ENCODE measurements at places on chromosomes 12 and 14.
A peak's percentile ranks its signal among the peaks of the same experiment; 100 is the strongest.

- DNase-seq, result no peak
These were observed 58.3 kb downstream of the PRIMA1 start for GRCh38 chr14:93729993-93730392.

- DNase-seq, result no peak
These were observed 38.7 kb upstream of the NOVA1 start for GRCh38 chr14:26636561-26636960.

- DNase-seq, result no peak
These were observed 208.3 kb downstream of the PHETA1 start for GRCh38 chr12:111160350-111161241.

DNA sequence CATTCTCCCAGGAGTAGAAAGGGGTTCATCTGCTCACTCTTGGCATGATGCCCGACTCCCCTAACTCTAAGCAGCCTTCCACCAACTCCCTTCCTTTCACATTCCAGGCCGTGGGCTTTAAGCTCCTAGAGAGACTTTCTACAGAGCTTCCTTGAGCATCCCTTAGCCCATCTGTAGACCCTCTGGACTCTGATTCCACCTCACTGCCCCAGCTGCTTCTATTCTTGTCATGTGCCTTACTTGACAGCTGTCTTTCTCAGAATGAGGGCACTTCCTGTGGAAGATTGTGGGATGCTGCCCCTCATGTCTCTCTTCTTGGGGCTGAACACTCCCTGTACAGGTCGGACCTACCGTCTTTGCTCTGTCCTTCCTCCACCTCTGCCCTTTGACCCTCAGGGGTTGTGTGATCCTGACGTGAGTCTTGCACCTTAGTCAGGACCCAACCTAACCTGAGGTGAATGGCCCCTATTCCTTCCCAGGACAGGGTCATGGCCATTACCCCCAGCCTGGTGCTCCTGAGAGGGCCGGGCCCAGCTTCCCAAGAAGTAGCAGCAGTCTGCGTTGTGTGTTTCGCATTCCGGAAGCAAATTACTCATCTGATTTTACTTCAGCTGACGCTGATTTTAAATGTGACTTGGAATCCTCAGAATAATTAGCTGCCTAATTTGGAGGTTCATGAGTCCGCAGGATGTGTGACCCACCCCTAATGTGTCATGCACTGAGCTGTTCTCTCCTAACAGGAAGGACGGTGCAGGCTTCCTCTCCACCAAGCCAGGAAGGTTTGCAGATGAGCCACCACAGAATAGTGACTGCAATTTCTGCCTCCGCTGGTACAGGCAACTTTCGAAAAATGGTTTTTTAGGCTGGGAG, 2.7 kb upstream of the GALNT6 start:
- DNase-seq, result peak; percentile 86

DNA sequence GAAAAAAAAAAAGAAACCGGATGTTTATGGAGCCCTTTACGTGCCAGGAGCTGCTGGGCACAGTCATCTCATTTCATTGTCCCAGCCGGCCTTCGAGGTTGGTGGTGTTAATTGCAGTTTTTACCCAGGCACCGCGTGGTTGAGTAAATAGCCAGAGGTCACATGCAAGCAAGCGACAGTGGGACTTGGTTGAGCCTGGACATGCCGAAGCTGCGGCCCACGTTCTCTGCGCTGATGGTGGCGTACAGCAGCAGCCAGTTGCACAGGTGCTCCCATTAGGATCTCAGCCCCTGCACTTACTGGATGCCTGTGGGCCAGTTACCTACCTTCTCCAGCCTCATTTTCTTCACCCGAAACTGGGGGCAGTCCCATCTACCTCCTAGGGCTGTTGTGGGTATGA, 54.0 kb downstream of the TSPAN9 start:
- DNase-seq, result no peak

GRCh38 chr14:90368946-90369721, 27.7 kb upstream of the CALM1 start:
- DNase-seq, result no peak

DNA sequence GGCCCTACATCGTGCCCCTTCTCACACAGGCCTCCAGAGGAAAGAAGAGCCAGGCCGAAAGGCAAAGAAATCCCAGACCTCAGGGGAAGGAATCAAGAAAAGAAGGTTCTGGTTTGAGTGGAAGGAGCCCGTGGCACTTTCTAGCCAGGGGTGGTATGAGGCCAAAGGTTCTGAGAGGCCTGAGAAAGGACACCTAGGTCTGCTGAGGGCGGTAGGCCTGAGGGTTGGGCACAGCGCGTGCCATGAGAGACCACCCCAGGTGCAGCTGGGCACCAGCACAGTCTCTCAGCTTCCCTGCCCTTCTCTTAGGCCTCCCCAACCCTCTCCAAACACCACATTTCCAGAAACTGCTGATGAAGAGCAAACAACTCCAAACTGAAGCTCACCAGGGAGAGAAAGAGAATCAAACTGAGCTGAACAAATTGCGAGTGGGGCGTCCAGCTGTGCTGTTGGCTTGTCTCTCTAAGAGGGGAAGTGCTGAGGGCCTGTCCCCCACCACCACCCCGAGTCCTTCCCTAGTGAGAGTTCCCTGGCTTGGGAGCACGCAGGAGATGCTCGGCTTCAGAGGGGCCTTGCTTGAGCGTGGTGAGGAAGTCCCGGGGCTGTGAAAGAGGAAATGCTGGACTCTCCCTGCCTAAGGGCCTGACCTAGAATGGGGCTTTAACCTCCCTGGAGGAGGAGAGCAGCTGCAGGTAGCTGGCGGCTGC, 184.8 kb downstream of the ZFP36L1 start:
- DNase-seq, result no peak

DNA sequence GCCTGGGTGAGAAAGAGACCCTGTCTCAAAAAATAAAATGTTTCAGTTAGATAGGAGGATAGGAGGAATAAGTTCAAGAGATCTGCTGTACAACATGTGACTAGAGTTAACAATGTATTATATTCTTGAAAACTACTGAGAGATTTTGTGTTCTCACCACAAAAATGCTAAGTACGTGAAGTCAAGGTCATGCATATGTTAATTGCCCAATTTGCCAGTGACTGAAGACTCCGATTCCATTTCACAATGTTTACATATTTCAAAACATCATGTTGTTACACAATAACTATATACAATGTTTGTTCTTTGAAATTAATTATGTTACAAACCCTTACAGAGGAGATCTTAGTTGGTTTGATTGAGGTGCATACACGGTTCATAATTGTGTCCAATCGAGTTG, 52.1 kb downstream of the SLC15A4 start:
- no peak for DNase-seq

DNA sequence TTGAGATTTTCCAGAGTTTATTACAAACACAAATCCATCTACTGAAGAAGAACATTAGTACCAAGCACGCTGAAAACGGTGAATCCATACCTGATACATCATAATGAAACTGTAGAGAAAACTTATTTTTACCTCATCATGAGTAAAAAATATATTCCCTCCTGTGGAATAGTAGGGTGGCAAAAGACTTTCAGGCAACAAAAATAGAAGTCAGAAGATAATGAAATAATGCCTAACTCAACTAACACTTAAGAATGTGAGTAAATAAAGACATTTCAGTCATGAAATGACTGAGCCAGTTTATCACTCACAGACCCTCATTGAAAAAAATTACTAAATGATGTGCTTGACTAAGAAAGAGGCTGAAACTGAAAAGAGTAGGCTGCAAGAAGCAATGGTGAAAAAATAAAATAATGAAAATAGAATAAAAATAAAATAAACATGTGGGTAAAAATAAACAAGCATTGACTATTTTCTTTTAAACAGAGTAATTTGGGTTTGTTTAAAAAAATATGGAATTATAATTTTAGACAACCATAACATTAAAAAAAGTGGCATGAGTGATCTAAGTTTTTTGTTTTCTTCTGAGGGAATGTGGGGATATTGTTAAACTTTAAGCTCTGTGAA, 148.6 kb downstream of the ASCL1 start:
- no peak for DNase-seq

- DNase-seq, result no peak
These were observed 228.4 kb upstream of the FLRT2 start for GRCh38 chr14:85301506-85301905.

- DNase-seq, result peak; percentile 27
These were observed 8.5 kb upstream of the SYNJ2BP start for GRCh38 chr14:70425354-70425753.

GRCh38 chr12:4141348-4142270, 132.0 kb upstream of the CCND2 start:
- peak; percentile 74 for DNase-seq

DNA sequence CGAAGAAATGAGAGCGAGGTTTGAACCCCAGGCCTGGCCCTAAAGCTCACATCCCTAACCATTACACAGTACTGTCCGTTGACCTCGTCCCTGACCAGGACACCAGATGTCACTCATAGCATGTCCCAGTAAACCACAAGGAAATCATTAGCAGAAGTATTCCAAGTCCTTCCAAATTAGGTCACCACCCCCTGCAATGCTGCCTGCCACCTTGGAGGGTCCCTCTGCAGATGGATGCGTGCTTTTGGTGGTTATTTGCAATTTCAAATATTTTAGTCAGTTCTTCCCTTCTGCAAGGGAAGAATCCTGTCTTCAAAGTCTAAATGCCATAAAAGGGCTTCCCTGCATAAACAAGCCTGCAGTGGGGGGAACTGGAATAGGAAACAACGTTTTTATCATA, 71.3 kb downstream of the CLMN start:
- no peak for DNase-seq

DNA sequence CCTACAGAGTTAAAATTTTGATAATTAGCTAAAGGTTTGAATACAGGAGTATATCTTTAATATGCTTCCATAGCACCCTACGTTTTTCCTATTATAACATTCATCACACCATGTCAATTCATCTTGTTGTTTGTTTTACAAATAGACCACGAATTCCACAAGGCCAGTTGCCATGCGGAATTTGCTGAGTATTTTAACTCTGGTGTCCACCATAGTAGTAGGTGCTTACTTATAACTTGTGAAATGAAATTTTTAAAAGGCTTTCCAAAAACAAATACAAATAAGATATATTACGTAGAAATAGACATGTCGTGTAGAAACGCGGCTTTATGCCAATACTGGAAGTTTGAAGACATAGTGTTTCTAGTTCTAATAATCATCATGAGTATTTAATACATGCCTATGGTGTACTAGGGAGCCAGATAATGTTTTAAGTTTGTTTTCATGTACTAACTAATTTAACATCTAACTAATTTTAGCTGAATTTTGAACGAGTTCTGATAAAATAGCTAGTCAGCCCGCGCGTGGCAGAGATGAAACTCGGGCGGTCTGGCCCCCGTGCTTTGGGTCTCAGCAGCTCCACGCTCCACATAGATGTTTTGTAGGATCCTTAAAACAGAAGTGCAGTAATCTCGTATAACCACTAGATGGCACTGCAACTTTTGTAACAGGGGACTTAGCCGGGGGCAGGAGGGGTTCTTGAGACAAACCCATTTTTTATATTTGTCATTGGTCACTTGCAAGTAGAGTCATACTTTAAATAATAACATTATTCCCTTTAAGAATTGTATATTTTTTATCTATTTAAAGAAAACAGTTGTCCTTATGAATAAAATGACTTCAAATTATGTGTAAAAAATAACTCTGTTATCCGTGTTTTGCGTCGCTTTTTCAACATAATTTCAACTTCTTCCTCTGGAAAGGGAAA, 10.2 kb downstream of the CD69 start:
- peak; percentile 54 for DNase-seq

Data from muscle of back (tissue), 13 donors.